Activated CD8-positive, alpha-beta memory T cell treated with anti-CD3 and anti-CD28 coated beads for 1 hour (primary cell): ENCODE measurements at places on chromosomes 4 and X.

- no peak for DNase-seq
These were observed 366.2 kb downstream of the FBXW7 start for GRCh38 chr4:152169683-152170082.

GRCh38 chr4:53355930-53356521 lies 9.8 kb downstream of the SCFD2 start:
- no peak for DNase-seq

- no peak for DNase-seq
These were observed 390.7 kb upstream of the GALNT7 start for GRCh38 chr4:172777729-172778431.

DNA sequence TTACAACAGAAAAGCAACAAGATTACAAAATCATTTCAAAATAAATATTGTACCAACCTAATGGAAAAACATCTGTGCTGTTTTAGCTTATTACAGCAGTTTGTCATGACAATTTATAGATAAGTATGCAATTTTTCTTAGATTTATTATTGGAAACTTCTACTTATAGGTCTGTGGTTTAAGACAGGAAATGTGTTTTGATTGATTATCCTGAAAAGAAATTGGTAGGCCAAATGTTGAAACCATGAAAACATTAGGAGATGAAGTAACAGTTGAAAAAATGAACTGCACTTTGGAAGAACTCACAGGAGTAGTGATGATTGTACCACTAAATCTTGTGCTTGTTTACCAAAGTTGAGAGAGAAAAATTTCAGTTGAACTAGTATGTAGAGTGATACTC lies 162.2 kb upstream of the GIMD1 start:
- DNase-seq, result no peak

DNA sequence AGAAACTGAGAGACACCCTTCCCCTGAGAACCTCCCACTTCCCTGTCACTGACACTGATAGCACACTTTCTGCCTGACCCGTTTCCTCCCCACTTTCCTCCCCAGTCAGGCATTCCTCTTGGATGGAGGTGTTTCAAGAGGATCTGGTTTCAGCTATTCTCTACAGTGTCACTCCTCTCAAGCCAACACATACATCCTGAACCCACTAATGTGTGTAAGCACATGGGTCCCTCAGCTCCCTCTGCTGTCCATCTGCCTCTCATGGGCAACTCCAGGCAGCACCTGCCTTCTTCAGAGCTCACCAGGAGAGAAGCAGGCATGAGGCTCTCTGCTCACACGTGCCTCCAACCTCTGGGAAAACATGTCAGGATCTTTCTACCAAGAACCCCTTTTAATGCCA lies 207.6 kb downstream of the NAF1 start:
- DNase-seq, result no peak

DNA sequence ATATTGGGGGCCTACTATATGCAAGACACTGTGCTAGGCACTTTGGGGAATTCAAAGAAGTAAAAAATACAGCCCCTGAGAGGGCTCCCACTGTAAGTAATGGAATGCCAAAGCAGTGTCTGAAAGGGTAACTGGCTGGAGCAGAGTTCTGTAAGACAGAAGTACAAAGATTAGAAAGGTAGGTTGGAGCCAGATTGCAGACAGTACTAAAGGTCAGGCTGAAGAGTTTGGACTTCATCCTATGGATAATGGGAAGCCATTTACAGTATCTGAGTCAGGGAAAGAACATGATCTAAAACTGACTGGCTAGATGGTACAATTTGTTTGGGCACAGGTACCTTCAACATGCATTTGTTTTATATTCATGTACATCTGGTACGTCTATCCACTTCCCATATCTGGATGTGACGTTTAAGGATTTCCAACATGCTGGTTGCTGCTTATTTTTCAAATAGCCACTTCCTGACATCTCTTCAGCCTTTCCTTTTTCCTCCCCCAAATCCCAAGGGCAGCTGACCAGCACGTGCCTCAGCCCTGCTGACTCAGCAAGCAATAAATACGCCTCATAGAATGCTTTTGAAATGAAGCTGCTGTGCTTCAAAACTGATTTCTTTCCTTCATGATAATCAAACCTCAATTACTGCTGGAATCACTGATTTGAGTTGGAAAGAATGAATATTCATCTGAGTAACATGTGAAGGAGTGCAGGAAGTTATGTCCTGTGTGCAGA lies 9.5 kb downstream of the ENOX2 start:
- no peak for DNase-seq

- DNase-seq, result no peak
These were observed 53.8 kb downstream of the SYNPO2 start for GRCh38 chr4:118942465-118942864.

- no peak for DNase-seq
These were observed 23.4 kb downstream of the PAK3 start for GRCh38 chrX:111119341-111119740.

DNA sequence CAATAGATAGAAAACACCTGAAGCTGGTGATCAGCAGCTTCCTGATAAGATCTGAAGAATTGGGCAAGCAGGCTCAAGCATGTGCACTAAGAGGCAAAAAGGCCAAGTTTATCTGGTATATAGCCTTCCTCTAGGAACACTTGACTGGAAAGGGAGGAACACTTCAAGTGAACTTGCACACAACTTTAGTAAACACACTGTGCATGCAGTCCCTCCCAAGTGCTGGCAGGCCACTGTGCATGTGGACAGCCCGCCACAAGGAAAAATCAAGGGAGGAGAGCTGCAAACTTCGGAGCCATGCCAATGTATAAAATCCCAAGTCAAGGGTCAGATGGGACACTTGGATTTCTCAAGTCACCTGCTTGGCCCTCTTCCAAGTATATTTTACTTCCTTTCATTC lies 645.8 kb upstream of the NDST4 start:
- DNase-seq, result no peak

DNA sequence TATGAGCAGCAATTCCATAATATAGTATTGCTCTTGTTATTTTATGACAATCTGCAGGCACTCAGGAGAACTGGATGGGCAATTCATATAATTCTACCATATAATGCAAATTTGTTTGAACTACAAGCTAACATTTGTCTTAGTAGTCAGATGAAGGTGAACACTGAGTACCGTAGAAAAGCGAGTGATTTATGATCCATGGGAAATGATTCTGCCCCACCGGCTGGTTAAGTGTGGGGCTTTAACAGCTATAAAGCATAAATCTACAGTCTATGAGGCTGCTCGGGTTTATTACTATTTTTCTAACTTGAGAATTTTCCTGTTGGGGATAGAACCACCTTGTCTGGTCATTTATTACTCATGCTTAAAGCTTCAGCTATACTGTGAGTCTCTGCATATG lies 275.5 kb downstream of the PCDH10 start:
- no peak for DNase-seq
